ENCODE measurements at places on chromosomes 5 and 9. TPM values are rescaled to one million over a fixed set of nuclear protein-coding genes. Genes with fewer than 3 reads are reported as not detected.

- no peak for DNase-seq
Observed at GRCh38 chr9:113614843-113615648, 151.5 kb downstream of the RGS3 start.

The CBY3 gene
- total RNA-seq: not detected

The FAM81B gene
- total RNA-seq: not detected

GRCh38 chr9:107710953-107711352, 221.4 kb upstream of the KLF4 start:
- no peak for DNase-seq

DNA sequence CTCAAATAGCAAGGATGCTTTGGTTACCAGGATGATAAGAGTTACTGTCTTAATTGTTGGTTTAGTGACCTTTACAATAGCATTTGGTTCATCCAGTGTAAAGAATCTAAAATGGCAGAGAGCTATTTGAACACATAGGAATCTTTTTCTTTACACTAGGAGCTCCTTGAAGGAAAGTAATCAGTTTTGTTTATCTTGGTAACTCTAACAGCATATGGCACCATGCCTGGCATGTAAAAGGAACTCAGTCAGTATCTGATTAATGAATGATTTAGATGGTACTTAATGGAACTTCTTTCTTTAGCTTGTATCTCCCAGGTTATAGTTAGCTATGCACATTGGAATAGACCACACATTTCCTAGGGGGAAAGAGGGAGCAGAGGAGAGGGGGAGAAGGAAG, 9.9 kb downstream of the PSMD5 start:
- no peak for DNase-seq

DNA sequence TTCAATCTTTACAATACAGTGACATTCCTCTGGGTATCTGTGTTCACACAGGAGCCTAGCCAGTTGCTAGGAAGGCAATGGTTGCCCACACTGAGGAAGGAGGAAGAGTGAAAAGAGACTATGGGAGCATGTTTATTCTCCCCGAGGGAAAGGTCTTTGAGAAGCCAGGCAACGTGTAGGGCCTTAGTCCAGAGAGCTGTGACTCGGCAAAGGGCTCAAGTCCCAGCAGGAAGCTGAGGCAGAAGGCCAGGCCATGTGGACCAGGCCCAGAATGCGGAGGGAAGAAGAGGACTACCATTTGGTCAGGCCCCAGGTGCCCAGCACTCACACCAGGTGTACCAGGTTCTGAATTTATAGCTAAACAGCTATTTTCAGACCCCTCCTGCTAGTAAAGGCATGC, 136.6 kb upstream of the DMAC1 start:
- no peak for DNase-seq

DNA sequence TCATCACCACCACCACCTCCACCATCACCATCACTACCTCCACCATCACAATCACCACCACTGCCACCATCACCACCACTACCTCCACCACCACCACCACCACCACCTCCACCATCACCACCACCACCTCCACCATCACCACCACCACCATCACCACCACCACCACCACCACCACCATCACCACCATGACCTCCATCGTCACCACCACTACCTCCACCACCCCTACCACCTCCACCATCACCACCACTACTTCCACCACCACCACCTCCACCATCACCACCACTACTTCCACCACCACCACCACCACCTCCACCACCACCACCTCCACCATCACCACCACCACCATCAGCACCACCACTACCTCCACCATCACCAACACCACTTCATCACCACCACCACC, 23.5 kb upstream of the ADCY2 start:
- no peak for DNase-seq

GRCh38 chr5:119453040-119453373, 710 bp downstream of the HSD17B4 start:
- DNase-seq: peak; percentile 28

GRCh38 chr9:129995409-129996160, 47.4 kb downstream of the FNBP1 start:
- peak; percentile 34 for DNase-seq

GRCh38 chr9:136197084-136197875, 7.6 kb downstream of the LHX3 start:
- no peak for DNase-seq

GRCh38 chr5:146912874-146913273, 34.3 kb upstream of the PPP2R2B start:
- DNase-seq: no peak

The DNAJA1 gene
- total RNA-seq: 265 TPM

GRCh38 chr5:10286862-10287227, 20.9 kb downstream of the CMBL start:
- DNase-seq: no peak

- no peak for DNase-seq
Observed at GRCh38 chr5:67434466-67434865, 237.9 kb upstream of the CD180 start.

GRCh38 chr9:14075218-14075617, 238.7 kb downstream of the NFIB start:
- no peak for DNase-seq

The C9orf50 gene
- total RNA-seq: 0.10 TPM
